ENCODE measurements at places on chromosomes 5 and 9. TPM values are rescaled to one million over a fixed set of nuclear protein-coding genes. Genes with fewer than 3 reads are reported as not detected.

Gene ENTPD2
- polyA plus RNA-seq: 2.8 TPM

Gene PCDHGA8
- 0.25 TPM for polyA plus RNA-seq

Gene CD274
- 1.2 TPM for polyA plus RNA-seq

Gene CEMIP2
- 17.5 TPM for polyA plus RNA-seq

GRCh38 chr5:7684826-7685225 is 166.1 kb downstream of the CFAP90 start:
- DNase-seq: no peak

DNA sequence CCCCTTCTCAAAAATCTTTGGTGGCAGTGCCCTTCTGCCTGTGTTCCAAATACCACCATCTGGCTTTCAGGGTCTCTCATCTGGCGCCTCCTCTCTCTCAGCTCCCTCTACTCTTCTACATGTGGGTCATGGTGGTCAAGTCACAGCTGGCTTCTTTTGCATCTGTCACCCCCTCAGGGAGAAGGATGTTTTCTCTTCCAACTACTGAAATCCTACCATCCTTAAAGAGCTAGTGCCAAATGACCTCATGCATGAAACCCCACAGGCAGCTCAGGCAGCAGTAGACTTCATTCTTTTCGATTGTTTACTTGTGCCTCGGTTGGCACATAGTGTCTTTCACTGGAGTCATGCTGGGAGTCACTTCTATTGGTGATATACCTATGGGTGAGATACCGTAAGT is 219.2 kb downstream of the DCP2 start:
- no peak for DNase-seq

DNA sequence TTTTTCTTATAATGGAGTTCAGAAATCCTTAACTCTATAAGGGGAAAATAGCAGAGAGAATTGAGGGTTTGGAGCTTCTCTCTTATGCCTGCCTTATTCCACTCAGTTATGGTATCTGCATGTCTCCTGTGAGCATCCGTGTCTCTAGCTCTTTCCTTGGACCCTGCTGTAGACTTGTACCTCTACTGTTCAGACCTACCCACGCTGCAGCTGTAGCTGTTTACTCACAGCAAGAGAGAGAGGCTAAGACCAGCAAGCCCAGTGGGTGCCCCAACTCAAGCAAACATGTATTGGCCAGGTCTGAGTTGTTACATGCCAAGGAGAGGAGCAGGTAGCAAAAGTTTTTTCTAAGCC is 7.1 kb upstream of the PCSK1 start:
- DNase-seq: no peak

GRCh38 chr5:136135536-136135935 is 2.9 kb downstream of the SMAD5 start:
- no peak for DNase-seq

DNA sequence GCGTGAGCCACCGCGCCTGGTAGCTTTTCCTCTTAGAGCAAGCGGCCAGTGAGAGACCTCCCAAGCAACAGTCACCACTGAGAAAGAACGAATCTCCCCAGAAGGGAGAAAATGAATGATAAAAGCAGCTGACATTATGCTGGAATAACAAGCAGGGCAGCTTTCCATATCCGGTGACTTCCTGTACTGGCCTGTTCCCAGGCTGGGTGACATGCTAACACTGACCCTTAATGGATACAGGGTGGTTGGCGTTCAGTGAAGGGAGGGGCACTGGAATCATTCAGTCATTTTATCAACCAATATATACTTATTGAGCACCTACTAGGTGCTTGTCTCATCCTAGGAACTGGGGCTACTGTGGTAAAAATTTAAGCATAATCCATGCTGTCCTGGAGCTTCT is 357.3 kb upstream of the PANK3 start:
- DNase-seq: no peak

DNA sequence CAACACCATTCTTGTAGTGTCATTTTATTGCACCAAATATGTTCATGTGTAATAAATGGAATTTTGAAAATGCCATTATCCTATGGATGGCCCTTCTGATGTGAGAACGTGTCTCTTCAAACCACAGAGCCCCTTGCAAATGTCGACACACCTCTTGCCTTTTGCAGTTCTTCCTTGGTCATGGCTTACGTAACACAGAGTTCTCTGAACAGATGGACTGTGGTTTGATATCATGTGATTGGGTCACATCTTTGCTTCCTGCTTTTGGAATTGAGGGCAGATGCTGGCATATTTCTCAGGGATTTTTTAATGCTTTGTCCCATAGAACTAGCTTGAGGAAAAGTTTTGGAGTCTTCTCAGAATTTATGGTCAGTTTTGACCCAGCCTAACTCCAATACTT is 4.6 kb downstream of the TGFBR1 start:
- DNase-seq: no peak

- no peak for DNase-seq
These were observed 22.2 kb upstream of the TMEM161B start for GRCh38 chr5:88290801-88291200.

DNA sequence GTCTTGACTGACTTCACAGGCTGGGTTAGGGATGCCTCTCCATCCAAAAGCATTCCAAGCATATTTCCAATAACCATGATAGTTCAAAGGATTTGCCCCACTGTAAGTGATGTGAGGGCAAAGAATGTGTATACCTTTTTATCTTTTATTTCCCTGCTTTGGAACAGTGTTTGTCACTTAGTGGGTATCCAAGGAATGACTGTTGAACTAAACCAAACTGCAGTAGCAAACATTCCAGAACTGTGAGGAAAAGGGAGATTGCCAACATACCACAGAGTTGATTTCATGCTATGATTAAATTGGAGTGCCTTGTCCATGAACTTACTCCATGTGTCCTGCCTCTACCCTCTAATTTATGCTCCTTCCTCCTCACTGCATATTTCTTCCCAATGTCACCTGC is 400.0 kb downstream of the KIAA0825 start:
- DNase-seq: no peak

DNA sequence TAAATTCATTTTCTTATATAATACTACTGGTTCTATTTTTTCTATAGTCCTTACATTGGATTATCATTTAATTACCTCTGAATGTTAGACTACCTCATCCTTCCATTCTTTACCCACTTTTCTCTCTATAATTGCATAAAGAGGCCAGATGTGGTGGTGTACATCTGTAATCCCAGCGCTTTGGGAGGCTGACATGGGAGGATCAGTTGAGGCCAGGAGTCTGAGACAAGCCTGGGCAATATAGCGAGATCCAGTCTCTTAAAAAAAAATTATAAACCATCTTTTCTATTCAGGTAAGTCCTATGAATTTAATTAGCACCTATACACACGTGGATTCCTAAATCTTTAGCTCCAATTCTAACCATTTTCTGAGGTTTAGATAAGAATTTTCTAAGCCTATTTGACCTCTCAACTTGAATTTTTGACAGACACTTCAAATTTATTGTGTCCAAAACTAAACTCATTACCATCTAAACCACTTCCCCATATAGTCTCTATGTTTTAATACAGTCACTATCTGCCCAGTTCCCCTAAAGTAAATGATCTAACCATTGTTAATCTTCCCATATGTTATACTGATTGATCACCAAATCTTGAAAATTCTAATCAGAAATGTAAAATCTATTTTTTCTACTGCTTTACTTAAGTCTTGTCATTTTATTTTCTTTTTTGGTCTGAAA is 33.0 kb upstream of the CHD1 start:
- DNase-seq: no peak

DNA sequence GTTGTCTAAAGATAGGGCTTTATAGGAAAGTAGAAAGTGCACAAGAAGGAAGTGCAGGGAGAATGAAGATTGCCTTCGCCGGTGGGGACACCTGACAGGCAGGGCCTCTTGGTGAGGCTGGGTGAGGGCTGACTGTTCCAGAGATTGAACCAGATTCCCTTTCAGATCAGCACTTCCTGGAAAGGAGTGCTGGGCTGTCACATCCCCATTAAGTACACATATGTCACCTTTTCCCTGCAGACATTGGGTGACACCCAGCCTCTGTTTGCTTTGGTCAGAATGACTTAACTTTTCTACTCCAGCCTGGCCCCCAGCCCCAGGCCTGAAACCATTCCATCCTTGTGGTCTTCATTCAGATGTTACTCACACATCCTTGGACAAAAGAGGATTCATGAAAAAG is 7.4 kb upstream of the SHROOM1 start:
- no peak for DNase-seq

- no peak for DNase-seq
These were observed 36.2 kb downstream of the MOCS2 start for GRCh38 chr5:53073348-53073747.

GRCh38 chr5:92713335-92713743 is 867.7 kb downstream of the NR2F1-AS1 start:
- no peak for DNase-seq
